ENCODE measurements at places on chromosomes 4 and X. TPM values are rescaled to one million over a fixed set of nuclear protein-coding genes. Genes with fewer than 3 reads are reported as not detected.
A peak's percentile ranks its signal among the peaks of the same experiment; 100 is the strongest.

- DNase-seq = no peak
Observed at GRCh38 chr4:78568640-78569305, 17.2 kb downstream of the ANXA3 start.

- no peak for DNase-seq
Observed at GRCh38 chrX:24169211-24169610, 19.7 kb downstream of the ZFX start.

- DNase-seq = no peak
Observed at GRCh38 chr4:24956091-24956490, 43.2 kb upstream of the CCDC149 start.

The NHSL2 gene
- total RNA-seq = 15.0 TPM

The ATP2B3 gene
- total RNA-seq = 0.68 TPM

DNA sequence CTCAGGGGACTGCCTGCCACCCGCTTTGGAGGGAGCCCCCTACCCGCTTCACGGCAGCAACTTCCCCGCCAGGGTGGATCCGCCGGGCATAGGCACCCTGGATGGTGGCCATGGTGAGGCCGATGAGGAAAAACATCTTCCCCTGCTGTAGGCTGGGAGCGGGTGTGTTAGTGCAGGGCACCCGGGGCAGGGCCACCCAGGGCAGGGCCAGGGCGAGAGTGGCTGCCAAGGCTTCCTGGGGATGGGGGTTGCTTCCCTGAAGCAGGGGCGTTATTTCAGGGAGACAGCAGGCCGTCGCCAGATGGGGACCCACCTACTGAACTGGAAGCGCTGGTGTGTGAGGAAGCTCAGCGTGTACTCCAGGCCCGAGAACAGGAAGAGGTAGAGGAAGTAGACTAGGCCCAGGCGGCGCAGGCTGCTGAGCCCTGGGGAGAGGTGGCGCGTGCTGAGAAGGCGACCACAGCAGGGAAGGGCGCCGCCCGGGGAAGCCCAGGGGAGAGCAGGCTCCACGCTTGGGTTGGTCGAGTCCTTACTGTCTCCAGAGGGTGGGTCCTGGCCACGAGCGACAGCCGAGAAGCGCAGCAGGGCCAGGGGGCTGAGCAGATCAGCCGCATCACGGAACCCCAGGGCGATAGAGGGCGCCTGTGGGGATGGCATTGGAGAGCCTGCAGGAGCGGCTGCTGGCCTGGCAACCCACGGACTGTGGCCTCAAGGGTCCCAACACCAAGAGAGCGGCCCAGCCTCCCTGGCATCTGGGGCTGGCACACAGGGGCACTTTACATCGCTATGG, 31.5 kb downstream of the NOP14 start:
- peak; percentile 4 for DNase-seq

GRCh38 chr4:48225368-48226141, 44.1 kb downstream of the TEC start:
- no peak for DNase-seq

The ZNF81 gene
- 8.2 TPM for total RNA-seq

- no peak for DNase-seq
Observed at GRCh38 chrX:8374041-8374825, 90.4 kb upstream of the VCX3B start.

The GABRB1 gene
- total RNA-seq = not detected

DNA sequence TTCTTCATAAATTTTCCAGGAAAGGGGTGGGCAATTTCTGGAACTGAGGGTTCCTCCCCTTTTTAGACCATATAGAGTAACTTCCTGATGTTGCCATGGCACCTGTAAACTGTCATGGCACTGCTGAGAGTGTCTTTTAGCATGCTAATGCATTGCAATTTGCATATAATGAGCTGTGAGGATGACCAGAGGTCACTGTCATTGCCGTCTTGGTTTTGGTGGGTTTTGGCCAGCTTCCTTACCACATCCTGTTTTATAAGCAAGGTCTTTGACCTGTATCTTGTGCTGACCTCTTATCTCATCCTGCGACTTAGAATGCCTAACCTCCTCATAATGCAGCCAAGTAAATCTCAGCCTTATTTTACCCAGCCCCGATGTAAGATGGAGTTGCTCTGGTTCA, 577.8 kb downstream of the NLGN4X start:
- DNase-seq = no peak

DNA sequence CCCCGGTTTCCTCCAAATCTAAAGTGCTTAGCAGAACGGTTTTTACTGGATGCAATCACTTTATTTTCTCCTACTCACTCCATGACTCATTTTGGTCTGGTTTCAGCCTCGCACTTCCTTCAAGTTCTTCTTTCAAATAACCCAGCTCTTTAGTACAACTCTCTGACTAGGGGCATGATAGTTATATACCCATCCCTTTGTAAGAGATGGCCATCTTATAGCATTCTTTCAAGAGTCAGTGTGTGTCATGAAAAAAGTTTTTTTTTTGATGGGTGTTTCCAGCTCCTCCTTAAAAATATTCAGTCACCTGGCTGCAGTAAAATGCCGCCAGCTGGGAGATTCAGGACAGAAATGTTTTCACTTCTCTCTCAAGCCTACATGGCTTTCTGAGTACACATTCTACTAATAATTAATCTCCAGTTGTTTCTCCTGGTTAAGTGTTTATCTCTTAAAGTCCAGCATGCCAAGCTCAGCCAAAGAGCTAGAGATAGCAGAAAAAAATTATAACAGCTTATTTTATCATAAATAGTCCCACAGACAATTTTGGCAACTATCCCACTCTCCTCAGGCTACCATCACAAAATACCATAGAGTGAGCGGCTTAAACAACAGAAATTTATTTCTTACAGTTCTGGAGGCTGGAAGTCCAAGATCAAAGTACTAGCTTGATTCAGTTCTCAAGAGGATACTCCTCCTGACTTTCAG, 139.3 kb downstream of the GASK1B start:
- DNase-seq = no peak

GRCh38 chr4:40763228-40763716, 13.5 kb downstream of the NSUN7 start:
- no peak for DNase-seq

GRCh38 chr4:100848841-100849240, 331.0 kb upstream of the EMCN start:
- DNase-seq = no peak

- DNase-seq = no peak
Observed at GRCh38 chr4:125231661-125232060, 83.1 kb upstream of the FAT4 start.

The KLB gene
- not detected for total RNA-seq

The GYPB gene
- total RNA-seq = not detected

The AADAT gene
- total RNA-seq = 13.5 TPM

- DNase-seq = no peak
Observed at GRCh38 chrX:40096395-40097091, 1.2 kb downstream of the BCOR start.

The SRPX gene
- 54.5 TPM for total RNA-seq

DNA sequence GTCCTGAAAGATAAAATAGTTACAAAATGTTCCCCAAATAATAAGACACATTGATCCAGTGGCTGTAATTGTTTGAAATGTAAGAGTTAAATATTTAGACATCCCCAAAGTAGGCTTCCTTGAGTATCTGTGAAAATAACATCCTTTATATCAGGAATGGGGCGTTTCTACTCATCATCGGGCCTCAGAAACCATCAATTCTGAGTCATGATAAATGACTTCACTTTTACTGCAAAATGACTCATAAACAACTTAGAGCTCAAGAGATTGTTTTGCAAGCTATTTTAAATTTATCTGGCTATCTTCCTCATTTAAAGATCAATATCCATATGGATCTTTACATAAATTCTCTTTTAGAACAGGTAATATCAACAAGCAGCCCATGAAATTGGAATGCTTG, 369.4 kb upstream of the CNKSR2 start:
- DNase-seq = no peak

DNA sequence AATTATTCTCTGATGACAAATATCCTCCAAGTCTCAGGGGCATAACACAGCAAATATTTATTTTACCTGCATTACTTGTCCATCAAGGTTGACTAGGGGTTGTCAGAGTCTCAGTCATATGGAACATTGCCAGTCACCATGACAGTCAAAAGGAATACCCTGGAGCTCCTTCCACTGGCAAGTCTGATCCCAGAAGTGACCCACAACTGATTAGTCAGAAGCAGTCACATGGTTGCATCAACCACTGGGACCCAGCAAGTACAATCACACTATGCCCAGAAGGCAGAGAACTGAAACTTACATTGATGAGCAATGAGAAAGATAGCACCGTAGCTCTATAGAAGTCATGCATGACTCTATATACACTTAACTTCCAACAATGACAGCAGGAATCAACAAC, 41.9 kb upstream of the SOD3 start:
- no peak for DNase-seq

The RFC1 gene
- total RNA-seq = 38.6 TPM

The POU4F2 gene
- not detected for total RNA-seq

The PAGE1 gene
- total RNA-seq = not detected

GRCh38 chr4:2606960-2607506, 70.6 kb downstream of the FAM193A start:
- DNase-seq = no peak

DNA sequence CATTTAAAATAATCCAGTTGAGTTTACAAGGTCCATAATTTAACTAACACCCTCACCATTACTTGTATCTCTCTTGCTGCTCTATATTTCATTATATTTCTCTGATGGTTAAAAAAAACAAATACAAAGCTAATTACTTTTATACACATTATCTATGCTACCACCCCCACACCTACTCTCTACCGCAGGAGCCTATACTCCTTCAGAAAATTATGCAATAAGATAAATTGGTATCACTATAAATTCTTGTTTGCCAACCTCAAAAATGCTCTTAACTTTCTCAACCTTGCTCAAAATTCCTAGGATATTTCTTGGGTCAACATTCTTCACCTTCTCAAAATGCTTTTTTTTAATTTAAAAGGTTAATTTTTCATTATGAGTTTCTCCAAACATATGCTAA, 282.7 kb downstream of the KCTD8 start:
- no peak for DNase-seq

DNA sequence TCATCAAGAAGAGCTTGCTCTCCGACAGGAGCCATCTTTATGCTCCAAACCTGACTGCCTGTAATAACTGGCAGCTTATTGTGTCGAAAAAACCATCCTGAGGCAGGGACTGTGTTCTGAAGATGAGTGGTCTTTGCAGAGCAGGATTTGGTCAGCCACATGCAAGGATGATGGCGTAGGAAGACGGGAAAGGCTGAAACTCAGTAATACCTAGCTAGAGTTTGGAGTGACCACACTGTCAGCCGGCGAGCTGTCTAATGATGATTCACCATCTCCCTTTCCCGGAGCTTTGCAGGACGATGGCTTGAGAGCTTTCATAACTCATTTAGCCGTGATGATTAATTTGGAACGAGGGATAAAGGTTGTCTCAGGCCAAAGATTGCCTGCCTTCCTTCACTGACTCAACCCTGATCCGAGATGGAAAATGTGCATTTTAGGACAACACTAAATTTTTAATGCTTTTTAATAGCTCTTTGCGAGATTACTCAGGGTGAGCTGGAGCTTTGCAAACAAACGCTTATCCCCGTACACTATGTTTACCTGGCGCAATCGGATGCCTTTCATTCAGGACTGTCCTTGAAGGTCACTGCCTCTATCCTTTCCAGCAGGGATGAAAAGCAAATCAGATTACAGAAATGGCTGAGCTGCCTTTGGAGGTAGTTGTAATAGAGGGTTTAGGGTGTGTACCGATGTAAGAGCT, 288.5 kb downstream of the ASMT start:
- no peak for DNase-seq

DNA sequence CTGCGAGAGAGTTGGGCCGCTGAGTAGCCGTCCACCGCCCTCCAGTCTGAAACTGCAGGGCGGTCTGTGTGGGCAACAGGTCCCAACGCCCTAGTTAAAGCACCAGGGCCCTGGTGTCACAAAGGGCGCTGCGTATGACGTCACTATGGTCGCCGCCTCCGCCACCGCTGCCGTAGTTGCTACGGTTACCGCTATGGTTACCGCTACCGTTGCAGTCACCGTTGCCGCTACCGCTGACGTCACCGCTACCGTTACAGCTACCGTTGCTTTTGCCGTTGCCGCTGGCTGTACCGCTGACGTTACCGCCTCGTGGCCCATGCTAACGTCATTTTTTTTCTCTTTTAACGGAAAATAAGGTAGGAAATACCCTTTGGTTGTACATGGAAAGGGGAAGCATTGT, at the start of gene PPP1R2C:
TSS of gene PPP1R2C (minus strand) at position 68 of the 400 bp plus-strand sequence. CDS start 84 bp downstream, outside the sequence.
- no peak for DNase-seq

The BRCC3 gene
- 14.2 TPM for total RNA-seq

The DMP1 gene
- not detected for total RNA-seq

DNA sequence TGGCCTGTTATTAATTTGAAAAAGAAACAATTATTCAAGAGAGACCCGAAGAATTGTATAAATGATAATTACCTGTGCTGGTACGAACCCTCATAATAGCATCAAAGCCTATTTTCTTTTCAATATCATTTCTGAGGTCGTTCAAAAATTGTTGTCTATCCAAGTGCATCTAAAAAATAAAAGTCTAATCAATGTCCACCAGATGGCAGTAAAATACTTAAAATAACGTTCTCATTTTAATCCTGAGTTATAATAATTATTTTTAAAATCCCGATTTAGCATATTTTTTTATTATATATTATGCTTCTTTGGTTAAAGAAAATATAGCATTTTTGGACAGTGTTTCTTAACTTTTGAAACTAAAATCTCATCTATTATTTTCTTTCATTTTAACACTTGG, 55.7 kb downstream of the METTL14 start:
- no peak for DNase-seq

The COQ2 gene
- 10.5 TPM for total RNA-seq

DNA sequence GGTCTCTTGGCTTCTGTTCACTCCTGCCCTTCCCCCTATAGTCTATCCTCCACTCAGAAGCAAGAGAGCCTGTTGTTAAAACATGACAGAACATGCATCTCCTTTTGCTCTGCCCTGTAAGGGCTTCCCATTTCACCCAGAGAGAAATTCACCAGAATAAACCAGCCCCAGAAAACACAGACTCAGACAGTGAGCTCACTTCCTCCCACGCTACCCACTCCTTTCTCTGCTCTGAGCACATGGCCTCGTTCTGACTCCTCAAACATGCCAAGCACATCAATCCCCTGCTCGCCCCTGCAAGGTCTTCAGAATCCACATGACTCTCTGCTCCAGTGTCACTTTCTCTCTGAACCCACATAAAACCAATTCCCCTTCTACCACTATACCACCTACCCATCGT, 50.4 kb downstream of the MID1 start:
- peak; percentile 2 for DNase-seq

The GSX2 gene
- not detected for total RNA-seq

DNA sequence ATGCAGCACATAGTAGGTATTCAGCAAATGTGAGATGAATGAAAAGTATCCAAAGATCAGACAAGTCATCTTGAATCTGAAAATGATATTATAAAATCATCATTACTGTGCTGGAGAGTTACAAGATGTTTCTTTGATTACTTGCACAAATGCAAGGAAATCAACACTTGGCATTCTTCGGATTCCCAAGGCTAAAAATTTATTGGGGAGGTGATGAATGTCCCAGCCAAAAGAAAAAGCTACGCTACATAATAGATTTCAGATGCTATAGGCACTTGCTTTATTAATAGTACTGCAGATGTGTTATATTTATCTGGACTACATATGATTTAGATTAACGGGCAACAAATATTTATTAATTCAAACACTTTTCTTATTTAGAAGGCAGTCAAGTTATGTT, 286.7 kb upstream of the TENM3 start:
- DNase-seq = no peak
